ENCODE measurements at places on chromosomes 12 and 14.

DNA sequence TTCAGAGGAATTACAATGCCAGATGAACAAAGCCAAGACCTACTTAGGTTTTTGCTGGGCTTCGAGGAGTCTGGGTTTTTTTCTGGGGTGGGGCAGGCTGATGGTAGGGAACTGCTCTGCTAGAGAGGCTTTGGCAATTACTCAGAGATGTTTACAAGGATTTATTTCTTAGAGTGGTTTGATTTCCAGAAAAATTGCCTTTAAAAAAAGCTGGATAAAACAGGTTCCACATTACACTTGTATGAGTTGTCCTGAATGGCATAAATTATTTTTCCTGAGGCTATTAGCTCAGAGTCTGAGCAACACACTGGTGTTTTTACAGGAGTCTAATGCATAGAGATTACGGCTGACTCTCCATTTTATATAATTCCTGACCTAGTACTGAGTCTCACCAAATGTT lies 118.5 kb upstream of the FRMD6 start:
- no peak for DNase-seq

DNA sequence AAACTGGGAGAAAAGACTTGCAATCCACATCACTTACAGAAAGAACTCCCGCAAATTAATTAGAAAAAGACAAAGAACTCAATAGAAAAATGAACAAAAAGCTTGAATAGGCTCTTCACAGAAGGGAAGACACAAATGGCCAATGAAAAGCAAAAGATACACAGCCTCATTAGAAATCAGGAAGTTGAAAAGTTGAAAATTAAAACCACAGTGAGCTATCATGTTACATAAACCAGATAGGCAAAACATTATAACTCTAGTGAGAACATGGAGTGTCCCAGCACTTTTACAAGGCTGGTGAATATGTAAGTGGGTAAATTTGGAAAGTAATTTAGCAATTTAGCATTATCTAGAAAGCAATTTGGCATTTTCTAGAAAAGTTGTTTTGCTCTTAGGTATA lies 158.4 kb upstream of the RASSF8 start:
- DNase-seq = no peak

DNA sequence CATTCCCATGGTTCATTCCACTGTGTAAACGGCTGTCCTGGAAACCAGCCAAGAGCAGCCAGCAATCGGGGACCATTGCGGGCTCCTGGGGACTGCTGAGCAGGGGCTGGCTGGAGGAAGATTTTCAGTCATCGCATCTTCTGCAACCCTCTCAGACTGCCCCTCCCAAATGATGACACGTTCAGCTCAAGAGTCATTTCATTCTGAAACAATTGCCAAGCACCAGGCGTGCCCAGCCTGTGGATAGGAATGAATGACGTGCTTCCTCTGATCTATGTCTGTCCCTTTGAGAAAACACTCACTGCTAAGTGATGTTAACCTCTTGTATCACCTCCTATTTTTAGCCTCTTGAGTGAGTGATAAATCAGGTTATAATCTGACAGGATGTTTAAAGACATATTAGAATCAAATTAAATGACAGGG lies 62.0 kb downstream of the NDUFA12 start:
- peak; percentile 13 for DNase-seq

DNA sequence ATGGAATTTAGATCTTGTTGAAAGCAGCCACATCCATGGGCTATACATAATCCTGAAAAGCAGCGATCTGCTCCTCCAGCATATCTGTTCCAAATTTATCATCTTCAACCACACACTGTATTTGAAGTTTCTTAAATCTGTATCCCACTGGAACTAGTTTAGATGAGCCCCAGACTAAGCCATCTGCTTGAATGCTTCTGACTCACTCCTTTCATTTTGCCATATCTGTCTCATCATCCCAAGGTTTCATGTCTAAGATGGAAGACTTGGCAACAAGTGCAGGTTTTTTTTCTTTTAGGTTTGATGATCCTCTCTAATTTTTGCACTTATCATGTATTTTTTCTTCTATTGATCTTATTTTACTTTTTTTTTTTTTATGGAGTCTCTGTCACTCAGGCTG lies 54.4 kb upstream of the TMEM263 start:
- DNase-seq = no peak

DNA sequence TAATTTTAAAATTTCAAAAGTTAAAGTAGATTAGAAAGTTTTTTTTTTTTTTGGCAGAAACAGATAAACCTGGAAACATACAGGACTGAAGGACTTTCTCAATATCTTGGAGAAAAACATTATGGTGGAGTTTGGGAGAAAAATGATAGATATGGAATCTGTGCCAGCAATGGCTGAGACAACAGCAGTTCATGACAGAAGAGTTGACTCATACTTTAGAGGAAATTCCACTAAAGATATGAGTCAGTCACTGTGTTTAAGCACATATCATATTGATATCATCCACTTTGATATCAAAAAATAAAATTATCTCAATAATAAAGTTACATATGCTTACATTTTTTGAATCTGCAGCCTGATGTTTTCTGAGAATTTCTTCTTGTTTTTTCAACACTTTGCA lies 193.9 kb upstream of the OR4E1 start:
- no peak for DNase-seq

- DNase-seq = no peak
Measured at GRCh38 chr14:49134940-49135339, 451.2 kb downstream of the RPS29 start.

GRCh38 chr12:27794818-27795584 lies 15.0 kb upstream of the MANSC4 start:
- no peak for DNase-seq

GRCh38 chr12:24977060-24977459 lies 28.2 kb upstream of the BCAT1 start:
- no peak for DNase-seq

DNA sequence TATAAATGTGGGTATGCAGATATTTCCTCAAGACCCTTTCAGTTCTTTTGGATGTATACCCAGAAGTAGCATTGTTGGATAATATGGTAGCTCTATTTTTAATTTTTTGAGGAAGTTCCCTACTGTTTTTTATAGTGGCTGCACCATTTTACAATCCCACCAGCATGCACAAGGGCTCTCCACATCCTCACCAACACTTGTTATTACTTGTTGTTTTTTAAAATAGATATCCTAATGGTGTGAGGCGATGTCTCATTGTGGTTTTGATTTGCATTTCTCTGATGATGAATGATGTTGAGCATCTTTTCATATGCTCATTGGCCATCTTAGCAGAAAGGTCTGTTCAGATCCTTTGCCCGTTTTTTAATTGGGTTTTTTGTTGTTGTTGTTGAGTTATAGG lies 47.1 kb downstream of the DIP2B start:
- DNase-seq = no peak

DNA sequence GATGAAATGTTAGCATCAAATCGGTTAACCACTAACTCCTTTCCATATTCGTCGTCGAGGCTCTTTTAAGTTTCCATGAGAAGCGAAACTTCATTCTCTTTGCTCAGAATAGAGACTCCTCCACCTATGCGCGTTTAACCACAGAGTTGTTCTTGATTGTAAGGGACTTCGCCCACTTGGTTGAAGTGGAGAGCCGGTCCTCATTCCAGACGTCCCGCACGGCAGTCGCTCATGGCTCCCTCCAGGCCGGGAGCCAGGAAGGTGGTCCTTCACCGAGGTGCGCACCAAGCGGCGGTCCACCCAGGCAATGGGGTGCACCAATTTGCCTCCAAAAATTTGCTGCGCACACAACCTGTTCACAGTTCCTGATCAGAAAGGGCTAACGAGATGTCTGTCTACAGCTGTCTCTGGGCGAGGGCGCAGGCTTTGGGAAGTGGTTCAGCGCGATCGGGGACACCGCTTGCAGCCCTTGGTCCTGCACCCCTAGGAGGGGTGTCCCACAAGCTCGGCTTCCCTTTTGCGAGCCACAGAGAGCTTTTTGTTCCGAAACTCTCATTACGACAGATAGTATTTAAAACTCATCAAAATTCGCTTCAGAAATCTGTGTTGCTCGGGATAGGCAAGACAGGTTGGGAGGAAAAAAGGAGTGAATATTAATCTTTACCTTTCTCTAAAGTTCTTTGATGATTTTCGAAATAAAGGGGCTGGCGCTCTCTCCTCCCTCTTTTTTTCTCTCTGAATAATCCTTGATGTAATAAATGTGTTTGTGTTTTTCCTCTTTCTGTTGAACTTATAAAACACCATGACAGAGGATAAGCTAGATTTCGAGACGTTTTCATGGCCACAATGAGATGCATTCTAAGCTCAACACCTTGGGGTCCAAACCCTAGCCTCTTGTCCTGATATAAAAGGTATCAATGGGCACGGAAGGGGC lies 6.4 kb upstream of the ALX1 start:
- no peak for DNase-seq

DNA sequence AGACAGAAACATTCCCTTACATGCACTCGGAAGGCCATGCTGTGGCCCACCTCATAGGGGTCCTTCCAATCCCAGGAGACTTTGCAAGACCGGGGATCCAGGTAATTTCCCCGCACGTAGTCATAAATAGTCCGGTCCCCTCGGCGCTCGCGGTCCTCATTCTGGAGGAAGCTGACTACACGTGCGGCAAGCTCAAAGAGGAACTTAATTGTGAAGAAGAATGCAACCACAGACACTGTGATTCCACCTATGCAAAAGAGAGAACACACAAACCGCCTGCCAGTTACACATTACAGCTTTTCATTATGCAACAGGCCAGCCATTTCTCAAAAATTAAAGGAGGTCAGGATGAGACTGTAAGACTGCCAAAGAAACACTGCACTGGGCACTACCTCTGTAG lies 28.4 kb downstream of the AREL1 start:
- peak; percentile 16 for DNase-seq

- no peak for DNase-seq
Measured at GRCh38 chr12:44380861-44381260, 495.3 kb downstream of the NELL2 start.

DNA sequence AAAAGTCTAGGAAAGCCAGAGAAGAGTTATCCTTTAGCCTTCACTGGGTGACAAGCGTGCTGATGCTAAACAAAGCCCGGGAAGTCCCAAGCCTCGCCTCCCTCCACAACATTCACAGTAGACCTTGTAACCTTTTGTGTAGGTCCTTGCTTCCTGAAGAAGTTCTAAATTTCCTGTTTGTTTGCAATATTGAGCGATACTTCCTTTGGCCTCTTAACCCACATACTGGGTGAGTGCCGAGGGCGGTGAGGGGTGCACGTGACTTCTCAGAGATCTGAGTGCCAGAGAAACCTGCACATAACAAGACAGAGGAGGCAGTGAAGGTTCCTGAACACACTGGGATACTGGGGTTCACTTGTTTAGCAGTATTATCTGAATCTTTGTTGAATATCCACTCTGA lies 134.3 kb downstream of the PLXNC1 start:
- no peak for DNase-seq

DNA sequence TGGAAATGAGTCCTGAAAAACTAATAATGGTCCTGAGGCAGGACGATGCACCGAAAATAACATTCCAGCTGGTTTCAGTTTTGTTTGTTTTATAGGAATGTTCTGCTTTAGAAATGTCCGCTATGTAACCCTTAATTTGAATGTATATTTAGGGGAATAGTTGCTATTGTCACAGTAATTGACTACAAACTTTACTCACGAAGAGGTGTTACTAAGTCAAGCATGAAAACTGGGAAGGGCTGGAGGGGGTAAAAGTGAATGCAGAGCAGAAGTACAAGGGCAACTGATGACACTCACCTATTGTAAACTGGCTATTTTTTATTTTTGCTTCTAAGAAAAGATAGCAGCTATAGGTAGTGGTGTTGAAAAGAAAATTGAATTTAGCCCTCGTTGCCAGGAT lies 230.7 kb upstream of the SYT10 start:
- no peak for DNase-seq

DNA sequence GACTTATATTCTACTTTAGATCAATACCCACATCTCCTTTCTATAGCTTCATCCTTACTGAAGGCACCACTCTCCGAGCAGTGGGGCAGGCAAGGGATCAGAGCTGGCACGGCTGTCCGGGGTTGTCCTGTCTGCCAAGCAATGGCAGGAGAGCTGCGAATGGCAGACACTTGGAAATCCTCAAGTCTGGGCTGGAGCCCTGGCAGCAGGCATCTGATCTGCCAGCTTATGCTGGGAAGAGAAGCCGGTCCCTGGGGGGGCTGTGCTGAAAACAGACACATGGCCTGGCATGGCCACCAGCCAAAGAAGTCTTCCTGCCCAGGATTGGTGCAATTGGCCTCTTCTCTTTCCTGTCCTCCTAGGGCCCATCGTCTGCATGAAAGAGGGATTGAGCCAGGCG lies 280.2 kb upstream of the PWP1 start:
- DNase-seq = no peak

DNA sequence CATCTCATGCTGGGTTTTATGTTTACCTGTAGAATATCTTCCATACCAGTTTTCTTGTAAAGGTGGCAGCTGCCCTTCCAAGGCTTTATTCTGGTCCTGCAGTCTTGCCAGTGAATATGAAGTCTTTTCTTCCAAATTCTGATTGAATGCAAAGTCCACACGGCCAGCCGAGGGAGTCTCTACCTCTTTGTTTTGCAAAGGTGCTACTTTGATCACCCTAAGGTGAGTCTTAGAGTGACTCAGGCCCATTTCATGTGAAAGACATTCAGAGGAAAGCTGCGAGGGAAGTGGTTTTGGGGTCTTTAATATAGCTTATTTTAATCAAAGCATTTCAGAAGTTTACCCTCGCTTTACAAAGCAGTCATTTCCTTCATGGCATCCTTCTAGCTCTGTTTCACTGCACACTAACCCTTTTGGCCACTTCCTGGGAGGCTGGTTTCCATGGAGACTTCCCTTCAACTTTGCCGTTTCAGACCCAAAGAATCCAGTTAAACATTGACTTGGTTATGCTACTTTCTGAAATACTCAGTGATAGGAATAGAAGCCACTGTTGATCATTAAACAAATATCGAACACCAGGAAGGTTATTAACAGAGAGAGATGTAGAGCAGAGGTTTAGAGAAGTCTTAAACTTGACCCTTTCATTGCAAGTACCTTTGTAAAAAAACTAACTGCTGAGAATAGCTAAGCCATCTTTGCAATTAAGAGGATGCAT lies at the start of gene CCDC198:
Gene CCDC198 (minus strand): TSS at position 391 of the 715 bp plus-strand sequence. CDS start 142 bp downstream, at position 249.
- no peak for DNase-seq

- DNase-seq = no peak
Measured at GRCh38 chr12:80419644-80420043, 24.4 kb upstream of the PTPRQ start.

GRCh38 chr14:76050797-76051392 lies 65.3 kb downstream of the IFT43 start:
- peak; percentile 10 for DNase-seq

DNA sequence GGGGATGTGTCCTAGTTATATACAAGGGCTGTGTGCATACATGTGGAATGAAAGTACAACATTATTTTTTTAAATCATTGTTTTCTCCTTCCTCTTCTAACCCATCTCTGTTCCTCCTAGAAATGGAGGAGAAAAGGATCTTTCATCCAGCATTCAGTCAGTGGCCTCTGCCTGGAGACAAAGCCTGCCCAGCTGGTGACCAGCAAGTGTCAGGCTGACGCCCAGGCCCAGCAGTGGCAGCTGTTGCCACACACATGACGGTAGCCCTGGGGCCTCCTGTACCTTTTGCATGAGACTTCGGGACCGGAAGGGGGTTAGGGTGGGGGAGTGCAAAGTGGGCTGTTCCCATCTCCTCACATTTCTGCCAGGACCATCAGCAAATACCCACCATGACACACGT lies 46.2 kb downstream of the ERH start:
- DNase-seq = no peak
